ENCODE measurements at places on chromosomes 4 and X.

DNA sequence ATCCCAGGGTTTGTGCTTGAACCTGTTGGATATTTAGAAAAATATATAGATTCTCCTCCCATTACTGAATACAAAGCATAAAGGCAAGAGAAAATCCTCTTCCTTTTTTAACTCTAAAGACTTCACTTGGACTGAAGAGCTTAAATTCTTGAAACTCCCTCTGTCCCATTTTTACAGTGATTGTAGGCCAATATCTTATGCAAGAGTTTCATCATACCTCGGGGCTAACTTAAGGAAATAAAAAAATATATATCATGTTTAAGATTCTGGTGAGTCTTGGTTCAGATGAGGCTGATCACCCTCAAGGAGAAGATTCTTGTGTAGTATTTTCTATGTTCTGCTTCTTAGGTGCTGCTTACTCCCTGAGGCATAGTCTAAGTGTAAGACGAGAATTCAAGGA, 1449.6 kb downstream of the C4orf33 start:
- no peak for DNase-seq

DNA sequence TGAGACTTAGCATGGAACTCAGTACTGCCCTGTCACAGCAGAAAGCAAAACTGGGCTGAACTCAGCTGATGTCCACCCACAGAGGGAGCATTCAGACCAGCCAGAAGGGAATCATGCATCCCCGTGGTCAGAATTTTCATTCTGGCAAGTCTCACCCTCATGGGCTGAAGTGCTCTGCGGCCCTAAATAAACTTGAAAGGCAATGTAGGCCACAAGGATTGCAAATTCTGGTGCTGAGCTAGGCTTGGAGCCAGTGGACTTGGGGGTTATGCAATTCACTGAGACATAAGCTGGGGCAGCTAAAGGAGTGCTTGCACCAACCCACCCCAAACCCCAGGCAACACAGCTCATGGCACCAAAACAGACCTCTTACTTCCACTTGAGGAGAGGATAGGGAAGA, 494.1 kb downstream of the GABRG1 start:
- DNase-seq: no peak

DNA sequence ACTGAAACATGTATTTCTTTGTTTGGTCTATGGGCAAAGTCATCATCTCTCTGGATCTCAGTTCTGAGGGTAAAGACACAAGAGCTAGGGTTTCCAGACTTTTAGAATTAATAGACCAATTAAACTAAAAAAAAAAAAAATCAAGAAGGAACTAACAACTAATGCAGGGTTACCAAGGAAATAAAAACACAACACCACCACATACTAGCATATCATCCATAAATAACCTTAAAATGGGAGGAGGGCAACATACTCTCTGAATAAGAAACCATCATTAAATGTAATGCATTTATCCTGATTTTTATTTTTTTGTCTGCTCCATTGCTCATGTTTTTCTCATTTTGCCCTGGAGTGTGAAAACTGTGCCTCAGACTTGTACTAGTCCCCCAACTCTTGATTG, 33.5 kb upstream of the KLF3 start:
- DNase-seq: no peak

DNA sequence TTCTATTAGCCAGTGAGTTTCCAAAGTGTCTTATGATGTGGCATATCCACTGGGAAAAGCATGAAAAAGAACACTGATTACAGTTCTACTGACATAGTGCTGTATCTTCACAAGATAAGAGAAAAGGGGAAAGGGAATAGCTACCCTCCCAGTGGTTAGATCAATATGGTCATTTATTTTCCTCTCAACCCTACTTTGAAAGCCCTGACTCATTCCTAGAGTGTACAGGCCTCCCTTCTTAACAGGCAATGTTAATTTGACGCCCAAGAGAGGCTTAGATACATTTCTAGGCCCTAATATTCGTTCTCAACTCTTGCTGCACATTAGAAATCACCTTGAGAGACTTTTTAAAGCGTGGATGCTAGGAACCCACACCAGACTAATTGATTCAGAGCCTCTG, 20.4 kb upstream of the BRS3 start:
- no peak for DNase-seq

DNA sequence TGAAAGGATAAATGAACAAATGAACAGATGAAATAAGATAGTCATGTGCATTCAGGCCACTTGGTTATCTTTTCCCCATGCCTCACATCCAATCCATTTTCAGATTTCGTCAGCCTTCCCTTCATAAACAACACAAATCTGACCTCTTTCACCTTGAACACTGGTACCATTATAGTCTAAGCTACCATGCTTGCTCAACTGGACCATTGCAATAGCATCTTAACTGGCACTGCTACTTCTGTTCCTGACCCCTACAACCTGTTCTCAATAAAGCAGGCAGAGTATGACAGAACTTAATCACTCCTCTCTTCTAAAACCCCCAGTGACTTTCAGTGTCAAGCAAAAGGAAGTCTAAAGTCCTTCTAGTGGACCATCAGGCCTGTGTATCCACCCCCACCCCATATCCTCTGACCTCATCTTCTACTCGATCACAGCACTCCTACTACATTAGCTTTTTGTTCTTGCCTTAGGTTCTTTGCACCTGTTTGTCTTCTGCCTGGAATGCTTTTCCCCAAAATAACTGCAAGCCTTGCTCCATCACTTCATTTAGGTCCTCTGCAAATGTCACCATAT, 40.7 kb downstream of the LARP7 start:
- DNase-seq: no peak

GRCh38 chr4:29113960-29114359, 1606.2 kb upstream of the PCDH7 start:
- DNase-seq: no peak

DNA sequence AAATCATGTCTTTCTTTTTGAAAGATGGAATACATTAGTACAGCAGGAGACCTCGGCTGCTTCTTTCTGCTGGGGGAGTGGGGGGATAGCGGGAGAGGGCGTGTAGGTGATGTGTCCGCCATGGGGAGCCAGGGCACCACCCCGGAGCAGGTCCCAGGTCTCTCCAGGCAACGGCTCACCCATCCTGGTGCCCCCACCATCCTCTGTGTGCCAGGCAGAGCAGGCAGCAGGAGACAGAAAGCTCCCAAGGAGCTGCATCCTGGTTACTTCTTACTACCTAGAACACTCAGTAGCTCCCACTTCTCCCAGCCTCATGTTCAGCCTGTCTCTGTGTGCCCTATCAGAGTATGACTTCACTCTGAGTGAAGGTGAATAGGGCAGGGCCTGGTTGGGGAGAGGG, 23.6 kb downstream of the TNIP2 start:
- no peak for DNase-seq

- DNase-seq: no peak
Measured at GRCh38 chr4:9927341-9928007, 93.8 kb downstream of the SLC2A9 start.

DNA sequence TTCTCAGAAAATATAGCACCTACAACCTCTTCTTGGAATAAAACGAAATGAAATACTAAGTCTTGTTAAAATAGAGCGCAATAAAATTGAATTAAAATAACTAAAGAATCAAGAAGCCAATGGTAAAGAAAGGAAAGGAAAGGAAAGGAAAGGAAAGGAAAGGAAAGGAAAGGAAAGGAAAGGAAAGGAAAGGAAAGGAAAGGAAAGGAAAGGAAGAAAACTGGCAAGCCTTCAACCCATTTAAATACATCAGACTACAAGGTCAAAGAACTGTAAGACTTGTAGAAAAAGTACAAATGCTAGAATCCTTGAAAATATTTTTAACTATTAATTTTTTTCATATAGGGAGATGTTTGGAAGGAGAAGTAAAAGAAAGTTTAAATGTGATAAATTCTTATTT, 372.1 kb downstream of the IQCM start:
- DNase-seq: no peak

GRCh38 chrX:34144246-34144645, 12.1 kb upstream of the FAM47A start:
- DNase-seq: no peak

GRCh38 chr4:95761871-95762270, 78.0 kb upstream of the PDHA2 start:
- no peak for DNase-seq

GRCh38 chrX:154056770-154057241, 37.1 kb upstream of the IRAK1 start:
- DNase-seq: no peak

GRCh38 chr4:53830511-53830910, 233.9 kb downstream of the CHIC2 start:
- DNase-seq: no peak

- peak; percentile 87 for DNase-seq
Measured at GRCh38 chrX:130165703-130166502, at the start of gene AIFM1. TSS of gene AIFM1 (minus strand) at chrX:130165841. CDS start at chrX:130165656, 185 bp downstream.

GRCh38 chr4:176645246-176645960, 147.3 kb downstream of the VEGFC start:
- DNase-seq: no peak

- DNase-seq: no peak
Measured at GRCh38 chr4:98468709-98469108, 189.7 kb downstream of the TSPAN5 start.

GRCh38 chrX:49915361-49916222, 6.8 kb upstream of the CLCN5 start:
- peak; percentile 35 for DNase-seq

- DNase-seq: no peak
Measured at GRCh38 chrX:71292669-71293365, 8.7 kb upstream of the ITGB1BP2 start.

GRCh38 chrX:46626566-46626965, 53.0 kb downstream of the CHST7 start:
- DNase-seq: peak; percentile 26

- DNase-seq: no peak
Measured at GRCh38 chr4:101954351-101954750, 163.8 kb downstream of the BANK1 start.

GRCh38 chr4:73451981-73452747, 16.1 kb downstream of the AFP start:
- no peak for DNase-seq

DNA sequence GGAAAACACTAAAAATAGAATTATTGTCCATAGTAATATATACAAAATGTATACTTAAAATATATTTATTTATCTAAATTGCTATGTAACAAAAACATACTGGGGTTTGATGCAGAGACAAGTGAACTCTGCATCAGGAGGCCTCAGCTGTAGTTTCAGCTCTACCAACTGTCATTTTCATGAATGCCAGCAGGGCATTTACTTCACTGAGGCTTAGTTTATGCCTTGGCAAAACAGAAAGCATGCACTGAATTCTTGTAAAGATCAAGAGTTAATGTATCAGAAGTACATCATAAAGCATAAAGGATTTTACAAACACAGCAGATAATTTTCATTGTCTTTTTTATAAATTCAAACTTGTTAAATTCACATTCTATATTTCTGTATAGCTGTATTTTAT, 577.0 kb downstream of the C4orf33 start:
- DNase-seq: no peak

DNA sequence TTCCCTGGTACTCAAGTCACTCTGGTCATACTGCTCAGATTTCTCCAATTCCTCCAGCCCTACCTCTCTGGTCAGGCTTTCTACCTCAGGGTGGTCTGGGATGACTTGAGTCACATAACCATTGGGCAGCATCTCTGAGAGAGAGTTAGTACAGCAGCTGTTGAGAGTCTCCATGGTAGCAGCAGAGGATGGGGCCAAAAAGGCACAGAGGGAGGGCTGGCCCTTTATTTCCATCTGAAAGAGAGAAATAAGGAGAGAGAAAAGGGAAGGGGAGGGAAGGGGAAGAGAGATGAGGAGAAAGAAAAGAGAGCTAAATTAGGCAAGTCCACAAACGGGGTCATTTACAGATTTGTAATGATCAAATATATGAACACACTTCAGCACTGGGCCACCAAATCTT, 149.1 kb upstream of the ARHGEF9 start:
- DNase-seq: no peak

- no peak for DNase-seq
Measured at GRCh38 chrX:46838974-46839480, 2.2 kb downstream of the RP2 start.

GRCh38 chrX:110578270-110578669, 217.3 kb downstream of the CHRDL1 start:
- no peak for DNase-seq

DNA sequence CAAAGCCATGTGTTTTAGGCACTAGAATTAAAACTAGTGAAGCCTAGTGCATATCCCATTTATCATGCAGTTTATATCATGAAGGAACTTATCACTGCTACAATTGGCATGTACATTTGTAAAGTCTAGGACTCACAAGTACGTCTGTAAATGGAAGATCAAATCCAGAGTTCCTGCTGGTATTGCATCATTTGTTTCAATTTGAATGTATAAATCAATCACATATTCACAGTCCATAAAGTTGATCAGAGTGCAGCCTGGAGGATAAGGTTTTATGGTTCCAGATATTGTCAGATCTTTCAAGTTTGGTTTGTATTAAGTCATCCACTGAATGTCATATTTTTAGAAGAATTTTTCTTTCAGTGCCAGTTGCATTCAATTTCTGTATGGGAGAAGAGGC, 32.6 kb upstream of the PDE5A start:
- DNase-seq: no peak

DNA sequence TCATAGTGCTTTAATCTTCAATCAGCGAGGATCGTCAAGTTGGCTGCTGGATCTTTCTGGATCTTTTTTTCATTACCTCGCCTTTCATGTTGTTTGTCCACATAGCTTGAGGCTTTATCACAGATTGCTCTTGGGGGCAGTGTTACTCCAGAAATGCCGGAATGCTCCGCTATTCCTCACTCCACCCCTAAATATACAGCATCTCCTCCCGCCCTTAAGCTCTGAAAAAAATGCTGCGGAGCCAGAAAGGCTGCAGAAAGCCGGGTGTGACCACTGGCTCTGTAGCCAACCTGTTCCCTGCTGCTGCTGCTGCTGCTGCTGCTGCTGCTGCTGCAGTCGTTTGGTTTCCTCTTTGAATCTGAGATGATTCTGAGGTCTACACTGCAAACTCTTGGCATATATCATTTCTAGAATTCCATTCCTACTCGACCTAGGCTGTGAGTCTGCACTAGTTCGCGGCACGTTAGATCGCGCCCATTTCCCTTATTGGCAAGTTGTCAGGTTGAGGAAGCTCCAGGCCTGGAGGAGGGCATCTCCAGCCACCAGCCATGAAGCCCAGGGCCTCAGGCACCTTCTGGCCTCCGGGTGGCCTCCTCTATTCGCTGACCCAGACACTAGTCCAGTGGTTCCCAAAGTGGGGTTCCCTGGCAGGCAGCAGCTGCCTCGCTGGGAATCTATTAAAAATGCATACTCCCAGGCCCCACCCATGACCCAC, 34.2 kb downstream of the WDR13 start:
- peak; percentile 55 for DNase-seq

DNA sequence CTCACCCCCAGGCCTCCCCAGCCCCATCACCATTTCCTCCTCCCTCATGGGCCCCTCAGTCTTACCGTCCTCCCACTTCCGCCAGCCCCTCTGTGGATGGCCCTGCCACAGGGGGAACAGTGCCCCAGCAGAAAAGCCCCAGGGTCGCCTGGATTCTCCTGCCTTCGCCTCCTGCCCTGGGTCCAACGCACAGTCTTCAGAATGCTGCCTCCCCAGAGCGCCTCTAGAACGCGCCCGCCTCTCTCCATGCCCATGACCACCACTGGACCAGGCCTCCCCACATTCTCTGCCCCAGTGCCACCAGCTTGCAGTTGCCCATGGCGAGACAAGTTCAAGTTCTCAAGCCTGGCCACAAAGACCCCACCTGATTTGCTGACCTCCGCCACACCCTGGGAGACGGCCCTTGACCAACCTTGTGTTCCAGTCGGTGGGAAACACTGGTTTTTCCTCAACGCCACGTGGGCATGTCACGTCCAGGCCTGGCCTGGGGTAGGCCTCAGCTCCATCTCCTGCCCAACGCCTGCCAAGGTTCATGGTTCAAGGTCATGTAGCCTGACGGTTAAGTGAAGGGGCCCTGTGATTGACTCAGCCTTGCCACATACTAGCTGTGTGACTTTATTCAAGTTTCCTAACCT, 634 bp upstream of the PLXNB3 start:
- no peak for DNase-seq
